Esophagus muscularis mucosa (tissue), 4 donors: ENCODE measurements at places on chromosomes 6 and 20. TPM values are rescaled to one million over a fixed set of nuclear protein-coding genes. Genes with fewer than 3 reads are reported as not detected.
A peak's percentile ranks its signal among the peaks of the same experiment; 100 is the strongest.

Gene CLDN20
- not detected for total RNA-seq

Gene HLA-DRB1
- 93.2 TPM for total RNA-seq

Gene DYNLT2
- 1.5 TPM for total RNA-seq

Gene CFAP61
- not detected for total RNA-seq

Gene C20orf141
- total RNA-seq: not detected

Gene RNF182
- 0.50 TPM for total RNA-seq

DNA sequence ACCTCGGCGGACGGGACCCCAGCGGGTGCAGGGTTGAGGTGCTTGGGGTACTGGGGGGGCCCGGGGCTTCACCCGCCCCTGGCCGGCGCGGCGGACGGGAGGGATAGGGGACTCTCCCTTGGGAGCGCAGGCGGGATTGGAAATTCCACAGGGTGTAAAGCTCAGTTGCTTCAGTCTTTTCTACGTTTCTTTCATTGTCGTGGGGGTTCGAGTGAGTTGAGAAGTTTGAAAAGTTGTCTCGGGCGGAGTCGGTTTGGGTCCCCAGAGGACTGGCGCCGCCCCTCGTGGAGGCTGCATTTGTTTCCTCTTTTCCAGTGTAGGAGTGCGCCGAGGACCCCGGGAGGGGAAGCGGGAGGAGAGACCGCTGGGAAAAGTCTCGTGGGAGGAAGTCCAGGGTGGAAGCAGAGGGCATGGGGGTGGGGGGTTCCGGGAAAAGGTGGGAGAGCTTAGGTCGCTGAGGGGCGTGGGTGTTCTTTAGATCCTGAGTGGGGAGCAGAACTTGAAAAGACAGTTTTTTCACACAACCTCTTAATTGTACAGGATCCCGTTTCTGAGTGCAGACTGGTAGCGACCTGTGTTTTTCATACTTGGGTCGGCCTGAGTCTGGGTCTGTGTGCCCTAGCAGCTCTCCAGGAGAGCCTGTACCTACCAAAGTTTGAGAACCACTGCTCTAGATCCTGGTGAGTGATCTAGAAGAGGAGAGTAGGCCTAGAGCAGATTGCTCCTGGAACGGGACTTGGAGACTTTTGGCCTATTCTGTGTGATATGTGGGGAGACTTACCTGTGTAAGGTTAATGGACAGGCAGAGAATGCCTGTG lies 495 bp downstream of the FAM83B start:
- H3K4me3 ChIP-seq: peak overlapping the region; percentile 43
- no peaks in the 10 kb centered on the region for H3K27me3 ChIP-seq
- H3K36me3 ChIP-seq: no peaks in the 10 kb centered on the region
- no peak overlapping the region for H3K27ac ChIP-seq

- no peak overlapping the region for H3K4me3 ChIP-seq
- no peaks in the 10 kb centered on the region for H3K36me3 ChIP-seq
- no peaks in the 10 kb centered on the region for H3K27me3 ChIP-seq
Measured at GRCh38 chr6:38755207-38755606, 40.1 kb downstream of the DNAH8 start.

- no peak overlapping the region for H3K27ac ChIP-seq
- DNase-seq: peak; percentile 88
- no peaks in the 10 kb centered on the region for H3K36me3 ChIP-seq
- peak overlapping the region; percentile 35 for H3K4me3 ChIP-seq
- no peaks in the 10 kb centered on the region for H3K27me3 ChIP-seq
- H3K4me1 ChIP-seq: peaks cover 29% of the 10 kb centered on the region
Measured at GRCh38 chr20:9516234-9516871, 2.0 kb downstream of the LAMP5 start.

DNA sequence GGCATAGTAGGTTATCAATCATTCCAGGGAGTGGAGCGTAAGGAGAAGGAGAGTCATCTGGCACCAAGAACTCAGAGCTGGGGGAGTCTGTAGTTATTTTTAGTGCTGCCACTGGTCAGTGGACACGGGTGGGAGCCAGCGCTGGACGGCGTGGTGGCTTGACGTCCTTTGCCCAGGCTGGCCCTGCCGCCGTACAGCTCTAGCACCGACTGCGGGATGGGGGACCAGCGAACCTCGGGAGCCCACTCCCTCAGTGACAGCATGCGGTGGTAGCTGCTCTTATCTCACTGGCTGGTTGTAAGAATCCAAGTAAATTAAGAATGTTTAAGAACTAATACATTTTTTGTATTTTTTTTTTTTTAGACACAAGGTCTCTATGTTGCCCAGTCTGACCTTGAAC lies 32.5 kb upstream of the RPS6KA2 start:
- H3K4me1 ChIP-seq: no peaks in the 10 kb centered on the region
- no peak for DNase-seq

DNA sequence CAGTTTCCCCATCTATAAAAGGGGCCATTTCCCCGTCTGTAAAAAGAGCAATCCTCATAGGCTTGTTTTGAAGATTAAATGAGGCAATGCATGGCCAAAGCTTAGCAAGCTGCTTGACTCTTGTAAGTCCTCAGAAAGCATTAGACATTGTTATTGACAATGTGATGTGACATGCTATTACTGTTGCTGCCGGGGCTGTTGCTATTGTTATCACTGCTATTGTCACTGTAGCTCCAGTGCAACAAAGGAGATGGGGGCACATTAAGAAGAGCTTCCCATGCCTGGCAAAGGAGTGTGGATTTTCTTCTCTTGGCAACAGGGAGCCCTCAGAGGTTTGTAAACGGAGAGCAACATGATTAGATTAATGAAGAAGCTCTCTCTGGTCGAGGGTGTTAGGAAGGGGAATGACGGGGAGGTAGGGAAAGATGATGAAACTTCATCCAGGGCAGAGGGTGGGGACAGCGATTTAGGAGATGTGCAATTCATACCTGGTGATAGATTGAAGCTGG lies 33.1 kb upstream of the FAM83D start:
- DNase-seq: no peak
- peaks cover 13% of the 10 kb centered on the region for H3K4me1 ChIP-seq
- H3K4me3 ChIP-seq: no peak overlapping the region
- H3K27me3 ChIP-seq: no peaks in the 10 kb centered on the region

DNA sequence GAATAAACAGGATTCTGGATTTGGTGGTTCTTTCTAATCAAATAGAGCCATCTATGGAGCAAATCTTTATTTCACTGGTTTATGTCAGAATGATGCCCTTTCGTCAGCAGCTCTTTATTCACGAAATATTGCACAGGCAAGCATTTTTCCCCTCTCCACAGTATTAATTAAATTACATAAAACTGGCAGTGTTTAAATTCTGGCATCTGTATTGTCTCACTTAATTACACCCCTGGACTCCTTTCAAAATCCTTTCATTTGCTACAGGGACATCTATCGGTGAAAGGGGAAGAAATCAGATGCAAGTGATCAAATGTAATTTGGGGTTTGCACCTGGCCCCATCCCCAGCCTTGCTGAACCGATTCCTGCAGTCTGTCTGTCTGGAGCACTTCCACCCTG lies 801.9 kb downstream of the QKI start:
- no peak overlapping the region for H3K4me3 ChIP-seq
- no peaks in the 10 kb centered on the region for H3K27me3 ChIP-seq
- H3K36me3 ChIP-seq: no peaks in the 10 kb centered on the region
- no peak for DNase-seq
- H3K4me1 ChIP-seq: no peaks in the 10 kb centered on the region

GRCh38 chr20:60718743-60719480 lies 533.1 kb upstream of the CDH4 start:
- H3K36me3 ChIP-seq: no peaks in the 10 kb centered on the region
- no peaks in the 10 kb centered on the region for H3K27me3 ChIP-seq
- H3K4me1 ChIP-seq: no peaks in the 10 kb centered on the region
- no peak overlapping the region for H3K4me3 ChIP-seq

DNA sequence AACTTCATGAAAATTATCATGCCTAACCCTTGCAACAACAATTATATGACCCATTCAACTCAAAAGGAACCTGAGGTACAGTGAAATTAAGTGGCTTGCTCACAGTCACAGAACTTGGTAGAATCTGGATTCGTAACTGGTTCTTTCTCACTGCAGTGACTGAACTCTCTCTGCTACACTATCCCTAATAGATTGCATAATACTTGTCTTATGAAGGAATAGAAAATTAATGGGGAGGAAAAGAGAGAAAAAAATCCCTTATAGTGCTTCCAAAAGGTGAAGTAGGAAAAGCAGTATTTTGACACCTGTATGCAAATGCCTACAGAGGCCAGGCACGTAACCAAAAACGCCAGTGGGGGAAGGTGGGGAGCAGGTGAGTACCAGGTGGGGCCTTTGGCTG lies 186.6 kb downstream of the LY86 start:
- DNase-seq: no peak
- H3K27ac ChIP-seq: no peak overlapping the region
- H3K36me3 ChIP-seq: no peaks in the 10 kb centered on the region
- no peak overlapping the region for H3K4me3 ChIP-seq
- no peaks in the 10 kb centered on the region for H3K27me3 ChIP-seq

DNA sequence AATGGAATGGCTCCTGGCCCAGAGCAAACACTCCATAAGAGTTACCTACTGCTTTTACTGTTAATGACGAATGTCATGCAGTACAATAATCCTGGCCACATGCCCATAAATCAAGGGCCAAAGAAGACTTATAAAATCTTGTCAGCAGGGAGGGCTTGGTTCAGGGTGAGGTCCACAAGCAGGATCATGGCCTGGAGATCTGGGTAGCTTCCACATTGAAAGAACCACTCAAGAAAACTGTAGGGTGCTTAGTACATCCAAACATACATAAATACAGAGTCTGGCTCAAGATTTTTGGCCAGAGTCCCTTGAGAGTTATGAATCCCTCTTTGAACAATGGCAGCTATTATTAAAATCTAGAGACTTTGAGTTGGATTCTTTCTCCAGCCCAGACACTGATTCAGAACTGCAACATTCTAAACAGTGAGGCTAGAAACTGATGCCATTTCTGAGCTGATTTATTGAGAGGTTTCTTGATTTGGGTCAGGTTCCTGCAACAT lies 188.7 kb downstream of the CDC5L start:
- H3K4me3 ChIP-seq: no peak overlapping the region
- peaks cover 9% of the 10 kb centered on the region for H3K4me1 ChIP-seq
- no peaks in the 10 kb centered on the region for H3K27me3 ChIP-seq

DNA sequence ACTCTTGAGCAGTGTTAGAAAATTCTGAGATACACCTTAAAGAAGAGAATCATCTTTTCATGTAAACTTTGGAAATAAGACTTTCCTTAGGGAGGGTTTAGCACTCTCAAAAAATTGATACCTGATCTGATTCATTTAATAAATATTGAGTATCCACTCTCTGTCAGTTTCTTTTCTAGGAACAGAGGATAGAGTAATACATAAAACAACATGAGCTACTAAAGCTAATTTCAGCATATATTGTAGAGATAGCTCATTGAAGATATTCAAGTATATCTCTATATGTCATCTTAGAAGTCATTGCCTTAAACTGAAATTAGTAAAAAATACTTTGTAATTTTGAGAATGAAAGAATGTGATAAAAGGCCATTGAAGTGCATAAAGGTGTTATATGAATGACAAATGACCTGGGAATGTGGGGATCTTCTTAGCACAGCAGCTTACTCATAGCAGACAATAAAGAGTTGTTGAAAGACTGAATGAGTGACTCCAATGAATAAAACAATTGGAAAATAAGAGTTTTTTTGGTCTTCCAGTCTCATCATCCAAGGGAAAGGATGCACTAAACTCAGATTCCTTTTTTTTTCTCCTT lies 29.2 kb downstream of the RHAG start:
- no peak for DNase-seq
- H3K27ac ChIP-seq: no peak overlapping the region
- H3K36me3 ChIP-seq: no peaks in the 10 kb centered on the region

GRCh38 chr6:108623995-108624394 lies 63.3 kb downstream of the FOXO3 start:
- no peak overlapping the region for H3K27ac ChIP-seq
- no peaks in the 10 kb centered on the region for H3K36me3 ChIP-seq
- no peak for DNase-seq
- no peak overlapping the region for H3K4me3 ChIP-seq

- no peak for DNase-seq
- peaks cover 17% of the 10 kb centered on the region for H3K4me1 ChIP-seq
- H3K36me3 ChIP-seq: no peaks in the 10 kb centered on the region
- H3K27me3 ChIP-seq: peaks cover 7% of the 10 kb centered on the region
- peak within 1 kb of the TSS; percentile 70 for H3K4me3 ChIP-seq
Measured at GRCh38 chr6:31582230-31582643, at the start of gene LTB. TSS of gene LTB (minus strand) at chr6:31582424. CDS start at chr6:31582417, 7 bp downstream.
